ENCODE measurements at places on chromosomes 6 and 20. TPM values are rescaled to one million over a fixed set of nuclear protein-coding genes. Genes with fewer than 3 reads are reported as not detected.

The PHACTR1 gene
- 85.9 TPM for total RNA-seq

DNA sequence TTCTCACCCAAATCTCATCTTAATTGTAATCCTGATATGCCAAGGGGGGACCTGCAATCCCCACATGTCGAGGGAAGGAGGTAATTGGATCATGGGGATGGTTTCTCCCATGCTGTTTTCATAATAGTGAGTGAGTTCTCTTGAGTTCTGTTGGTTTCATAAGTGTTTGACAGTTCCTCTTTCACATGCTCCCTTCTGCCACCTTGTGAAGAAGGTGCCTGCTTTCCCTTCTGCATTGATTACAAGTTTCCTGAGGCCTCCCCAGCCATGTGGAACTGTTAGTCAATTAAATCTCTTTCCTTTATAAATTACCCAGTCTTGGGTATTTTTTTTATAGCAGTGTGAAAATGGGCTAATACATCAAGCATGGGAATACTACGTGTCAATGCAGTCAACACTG lies 925.0 kb upstream of the MAN1A1 start:
- no peak for DNase-seq

GRCh38 chr6:55250400-55250799 lies 76.1 kb downstream of the HCRTR2 start:
- DNase-seq: no peak

DNA sequence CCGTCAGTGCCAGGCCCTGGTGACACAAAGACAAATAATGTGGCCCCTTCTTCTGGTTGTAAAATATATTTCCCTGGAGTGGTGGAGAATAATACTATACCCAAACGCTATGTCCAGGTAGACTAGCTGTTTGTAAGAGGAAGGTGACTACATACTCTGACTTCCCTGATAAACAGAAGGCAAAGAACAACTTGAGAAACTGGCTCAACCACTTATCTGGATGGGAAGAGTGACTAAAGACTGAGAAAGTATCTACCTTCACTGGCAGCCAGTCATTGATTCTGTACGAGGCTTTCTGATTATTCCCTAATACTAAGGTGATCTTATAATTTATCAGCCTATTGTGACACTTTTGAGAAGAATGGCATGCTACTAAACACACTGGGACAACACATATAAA lies 569.7 kb downstream of the EPHA7 start:
- no peak for DNase-seq

The NFS1 gene
- 60.8 TPM for total RNA-seq

The MOCS1 gene
- total RNA-seq: 28.6 TPM

GRCh38 chr6:21142741-21143140 lies 450.8 kb upstream of the SOX4 start:
- DNase-seq: no peak

Data from left ventricle myocardium inferior (tissue), 1 donor.